Myocyte (in vitro differentiated cells): ENCODE measurements at places on chromosomes 4 and X. TPM values are rescaled to one million over a fixed set of nuclear protein-coding genes. Genes with fewer than 3 reads are reported as not detected.

CCDC149 gene
- total RNA-seq: 4.7 and 5.1 TPM in 2 replicates

CT83 gene
- not detected in 2 replicates for total RNA-seq

TREX2 gene
- total RNA-seq: 0.78 and 1.5 TPM in 2 replicates

CLCN4 gene
- total RNA-seq: 17.2 and 19.1 TPM in 2 replicates

SNCA gene
- total RNA-seq: 0.19 TPM in 1 of 2 replicates, not detected in the other

TCEAL9 gene
- 158 and 197 TPM in 2 replicates for total RNA-seq

USP17L30 gene
- total RNA-seq: not detected in 2 replicates

SETD7 gene
- 411 and 456 TPM in 2 replicates for total RNA-seq

RAB9B gene
- total RNA-seq: 2.1 and 2.9 TPM in 2 replicates

NUDT9 gene
- 17.0 and 36.0 TPM in 2 replicates for total RNA-seq

NAP1L2 gene
- not detected in 2 replicates for total RNA-seq

CPE gene
- 3.2 and 5.3 TPM in 2 replicates for total RNA-seq

SEPTIN11 gene
- 321 and 381 TPM in 2 replicates for total RNA-seq

FRMD7 gene
- total RNA-seq: 0.10 and 0.45 TPM in 2 replicates

SLC10A4 gene
- 0.31 TPM in 1 of 2 replicates, not detected in the other for total RNA-seq

VEGFC gene
- 8.1 and 13.0 TPM in 2 replicates for total RNA-seq

DIPK2B gene
- total RNA-seq: not detected in 2 replicates

FAM133A gene
- total RNA-seq: not detected in 2 replicates

FATE1 gene
- not detected in 2 replicates for total RNA-seq

FUNDC1 gene
- 12.0 and 17.1 TPM in 2 replicates for total RNA-seq

ITGB1BP2 gene
- total RNA-seq: 109 and 135 TPM in 2 replicates

CT45A1 gene
- not detected in 2 replicates for total RNA-seq

MUC7 gene
- total RNA-seq: not detected in 2 replicates

GYG2 gene
- total RNA-seq: 12.0 and 14.4 TPM in 2 replicates

P2RY4 gene
- not detected in 2 replicates for total RNA-seq

ENAM gene
- 0.21 and 0.83 TPM in 2 replicates for total RNA-seq

SMR3B gene
- total RNA-seq: not detected in 2 replicates

DCAF12L2 gene
- not detected in 2 replicates for total RNA-seq

MEPE gene
- not detected in 2 replicates for total RNA-seq

RPS6KA6 gene
- 3.6 and 7.7 TPM in 2 replicates for total RNA-seq

AKAP14 gene
- total RNA-seq: not detected in 2 replicates

MFSD8 gene
- 18.7 and 19.4 TPM in 2 replicates for total RNA-seq

IQCM gene
- 0.36 and 0.94 TPM in 2 replicates for total RNA-seq

AMTN gene
- not detected in 2 replicates for total RNA-seq

LRP2BP gene
- 1.3 and 1.6 TPM in 2 replicates for total RNA-seq

SOWAHD gene
- 0.31 TPM in 1 of 2 replicates, not detected in the other for total RNA-seq

DCAF4L1 gene
- 0.32 and 0.42 TPM in 2 replicates for total RNA-seq

FAM114A1 gene
- total RNA-seq: 151 and 250 TPM in 2 replicates

XK gene
- 0.47 and 0.88 TPM in 2 replicates for total RNA-seq

ARSJ gene
- 12.5 and 12.8 TPM in 2 replicates for total RNA-seq

MAGEA8 gene
- total RNA-seq: not detected in 2 replicates

CHIC1 gene
- total RNA-seq: 15.8 and 16.7 TPM in 2 replicates

EGFL6 gene
- total RNA-seq: not detected in 2 replicates

GAGE1 gene
- not detected in 2 replicates for total RNA-seq

BEND2 gene
- total RNA-seq: not detected in 2 replicates

SPP1 gene
- total RNA-seq: not detected in 2 replicates

UCHL1 gene
- total RNA-seq: 167 and 190 TPM in 2 replicates

POLA1 gene
- total RNA-seq: 9.7 and 19.4 TPM in 2 replicates

CLDN34 gene
- total RNA-seq: not detected in 2 replicates

YIPF7 gene
- 4.9 and 5.8 TPM in 2 replicates for total RNA-seq

USO1 gene
- total RNA-seq: 170 and 199 TPM in 2 replicates

PI4K2B gene
- total RNA-seq: 8.3 and 13.9 TPM in 2 replicates

BRS3 gene
- total RNA-seq: not detected in 2 replicates

TEX11 gene
- total RNA-seq: not detected in 2 replicates

CNKSR2 gene
- total RNA-seq: 0.96 TPM in 1 of 2 replicates, not detected in the other

GPR143 gene
- total RNA-seq: not detected in 2 replicates

ACE2 gene
- not detected in 2 replicates for total RNA-seq

PABPC5 gene
- total RNA-seq: 4.0 and 4.7 TPM in 2 replicates

ARAP2 gene
- total RNA-seq: not detected in 2 replicates
